ENCODE measurements at places on chromosomes 12 and 14.

- no peak for DNase-seq
These were observed 54.0 kb downstream of the ZNF664 start for GRCh38 chr12:124026755-124027745.

DNA sequence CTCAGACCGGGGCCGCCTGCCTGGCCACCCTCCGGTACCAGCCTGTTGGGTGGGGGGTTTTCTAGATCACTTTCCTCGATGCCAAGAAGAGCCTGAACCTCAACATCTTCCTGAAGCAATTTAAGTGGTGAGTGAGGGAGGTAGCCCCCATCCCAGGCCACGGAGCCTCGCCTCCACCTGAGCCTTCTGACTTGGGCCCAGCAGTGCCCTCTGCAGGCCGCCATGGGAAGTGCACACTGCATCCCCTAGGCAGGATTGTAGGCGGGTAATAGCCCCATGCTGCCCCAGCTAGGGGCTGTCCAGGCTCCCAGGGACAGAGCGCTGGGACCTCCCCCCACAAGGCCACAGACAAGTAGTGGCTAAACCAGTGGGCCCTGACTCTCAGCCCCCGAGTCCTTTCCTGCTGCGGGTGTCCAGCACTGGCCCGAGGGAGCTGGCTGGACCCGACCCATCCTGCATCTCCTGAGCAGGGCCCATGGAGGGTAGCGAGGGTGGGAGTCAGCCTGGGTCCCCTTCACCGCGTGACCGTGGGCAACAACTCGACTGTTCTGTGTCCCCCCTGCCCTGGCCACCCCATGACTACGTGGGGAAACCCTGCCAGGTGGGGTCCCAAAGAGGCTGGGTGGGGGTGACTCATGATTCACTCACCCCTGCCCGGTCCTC is 15.3 kb upstream of the ADSS1 start:
- no peak for DNase-seq

- DNase-seq, result no peak
These were observed 10.7 kb downstream of the KRT80 start for GRCh38 chr12:52180971-52181628.

- DNase-seq, result no peak
These were observed 65.9 kb downstream of the DCAF5 start for GRCh38 chr14:69087061-69087461.

DNA sequence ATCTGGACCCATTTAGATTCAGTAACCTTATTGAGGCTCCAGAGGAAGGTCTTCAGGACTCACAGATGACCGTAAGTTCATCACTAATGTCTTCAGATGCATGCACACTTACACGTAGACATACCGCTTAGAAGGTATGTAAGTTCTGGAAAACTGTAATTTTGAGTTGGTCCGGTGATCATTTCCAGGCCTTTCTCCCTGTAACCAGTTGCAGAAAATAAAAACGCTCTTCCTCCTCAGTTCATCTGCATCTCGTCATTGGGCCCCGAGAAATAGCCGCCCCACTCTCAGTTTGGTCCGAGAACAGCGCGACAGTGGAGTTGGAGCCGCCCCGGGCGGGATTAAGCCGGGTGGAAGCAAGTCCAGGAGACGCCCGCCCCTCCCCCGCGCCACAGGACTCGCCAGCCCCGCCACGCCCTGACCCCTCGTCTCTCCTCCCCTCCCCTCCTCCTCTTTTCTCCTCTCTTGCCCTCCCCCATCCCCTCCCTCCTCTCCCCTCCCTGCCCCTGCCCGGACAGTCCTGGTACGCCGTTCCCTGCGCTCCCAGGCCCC is 83.7 kb downstream of the TNFAIP2 start:
- no peak for DNase-seq

DNA sequence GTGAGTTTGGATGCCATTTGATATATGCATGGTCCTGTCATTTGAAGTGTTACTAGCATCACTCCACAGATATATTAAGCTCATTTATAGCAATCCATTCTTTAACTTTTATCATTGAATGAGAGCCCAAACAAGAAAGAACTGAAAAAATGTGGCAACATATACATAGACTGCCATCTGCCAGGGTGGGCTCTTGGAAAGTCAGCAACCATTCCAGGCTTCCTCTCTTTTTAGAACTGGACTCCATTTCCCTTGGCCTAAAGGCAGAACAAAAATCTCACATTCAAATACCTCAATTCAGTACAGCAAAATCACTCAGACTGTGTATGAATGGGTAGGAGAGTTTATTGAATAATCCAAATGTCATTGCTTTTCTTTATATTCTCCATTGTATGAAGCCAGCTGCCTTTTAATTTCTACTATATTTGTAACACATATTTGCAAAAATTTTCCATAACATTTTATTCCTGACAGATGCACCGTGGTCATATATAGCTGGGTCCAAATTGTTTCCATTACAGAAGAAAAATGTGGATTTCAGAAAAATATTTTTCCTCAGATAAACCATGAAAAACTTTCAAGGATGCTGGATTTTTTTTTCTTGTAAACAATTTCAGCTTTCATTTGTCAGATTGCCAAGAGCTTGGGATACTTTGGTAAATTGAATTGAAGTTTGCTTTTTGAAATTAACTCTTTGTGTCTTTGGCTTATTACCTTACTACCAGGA is 1252.3 kb upstream of the SEL1L start:
- DNase-seq, result no peak

- DNase-seq, result no peak
These were observed 23.2 kb upstream of the RAP1B start for GRCh38 chr12:68587448-68587873.

DNA sequence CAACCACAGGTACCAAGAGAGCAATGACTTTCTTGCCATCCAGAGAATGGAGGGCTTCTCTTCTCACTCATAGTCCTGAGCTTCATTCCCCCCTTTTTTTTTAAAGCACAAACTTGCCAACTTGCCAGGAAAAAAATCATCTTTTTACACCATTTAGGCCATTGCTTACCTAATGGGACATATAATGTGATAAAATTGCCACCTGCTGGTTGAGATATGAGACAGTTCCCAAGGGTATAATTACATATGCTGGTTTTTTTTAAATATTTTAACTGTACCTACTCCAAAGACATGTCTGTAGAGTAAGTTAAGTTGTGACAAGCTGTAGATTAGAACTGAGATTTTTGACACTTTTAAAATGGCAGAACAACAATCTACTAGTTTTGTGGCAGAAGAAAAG is 519.1 kb upstream of the SEL1L start:
- no peak for DNase-seq

DNA sequence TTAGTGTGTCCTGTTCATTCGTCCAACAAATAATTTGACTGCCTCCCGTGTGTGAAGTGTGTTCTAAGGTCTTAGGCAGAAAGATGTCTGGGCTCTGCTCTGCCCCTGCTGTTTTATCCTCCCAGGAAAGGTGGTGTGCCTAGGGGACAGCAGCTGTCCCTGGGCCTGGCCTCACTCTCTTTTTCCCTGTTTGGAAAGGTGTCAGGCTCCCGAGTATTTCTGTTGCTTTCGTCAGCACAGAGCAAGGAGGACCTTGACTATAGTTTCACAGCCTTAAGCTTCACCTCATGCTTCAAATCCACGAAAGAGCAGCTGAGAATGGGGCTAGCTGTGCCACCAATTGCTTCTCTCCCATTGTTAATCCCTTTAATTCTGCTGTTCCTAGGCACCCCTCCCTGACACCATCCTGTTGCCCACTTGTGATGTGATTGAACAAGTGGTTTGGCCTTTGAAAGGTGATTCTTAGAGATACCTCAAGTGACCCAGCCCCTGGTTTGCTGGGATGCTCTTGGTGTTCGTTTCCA is 54.2 kb downstream of the TGFB3 start:
- no peak for DNase-seq

DNA sequence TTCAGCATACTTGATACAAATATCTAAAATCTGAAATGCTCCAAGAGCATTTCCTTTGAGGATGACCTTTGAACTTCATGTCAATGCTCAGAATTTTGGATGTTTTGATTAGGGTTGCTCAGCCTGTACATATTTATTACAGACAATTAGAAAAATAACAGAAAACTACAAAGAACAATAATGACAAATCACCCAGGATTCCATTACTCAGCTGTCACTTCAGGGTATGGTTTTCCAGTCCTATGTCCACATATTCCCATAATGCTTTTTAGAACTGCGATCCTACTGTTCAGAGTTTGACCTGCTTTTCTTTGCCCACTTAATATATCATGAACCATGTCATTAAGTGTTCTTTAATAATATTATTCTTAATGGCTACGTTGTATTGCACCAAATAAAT is 11.4 kb downstream of the DLGAP5 start:
- no peak for DNase-seq

GRCh38 chr12:23686095-23686494 is 263.4 kb downstream of the SOX5 start:
- no peak for DNase-seq

- no peak for DNase-seq
These were observed 18.1 kb upstream of the IGF1 start for GRCh38 chr12:102498471-102498870.

DNA sequence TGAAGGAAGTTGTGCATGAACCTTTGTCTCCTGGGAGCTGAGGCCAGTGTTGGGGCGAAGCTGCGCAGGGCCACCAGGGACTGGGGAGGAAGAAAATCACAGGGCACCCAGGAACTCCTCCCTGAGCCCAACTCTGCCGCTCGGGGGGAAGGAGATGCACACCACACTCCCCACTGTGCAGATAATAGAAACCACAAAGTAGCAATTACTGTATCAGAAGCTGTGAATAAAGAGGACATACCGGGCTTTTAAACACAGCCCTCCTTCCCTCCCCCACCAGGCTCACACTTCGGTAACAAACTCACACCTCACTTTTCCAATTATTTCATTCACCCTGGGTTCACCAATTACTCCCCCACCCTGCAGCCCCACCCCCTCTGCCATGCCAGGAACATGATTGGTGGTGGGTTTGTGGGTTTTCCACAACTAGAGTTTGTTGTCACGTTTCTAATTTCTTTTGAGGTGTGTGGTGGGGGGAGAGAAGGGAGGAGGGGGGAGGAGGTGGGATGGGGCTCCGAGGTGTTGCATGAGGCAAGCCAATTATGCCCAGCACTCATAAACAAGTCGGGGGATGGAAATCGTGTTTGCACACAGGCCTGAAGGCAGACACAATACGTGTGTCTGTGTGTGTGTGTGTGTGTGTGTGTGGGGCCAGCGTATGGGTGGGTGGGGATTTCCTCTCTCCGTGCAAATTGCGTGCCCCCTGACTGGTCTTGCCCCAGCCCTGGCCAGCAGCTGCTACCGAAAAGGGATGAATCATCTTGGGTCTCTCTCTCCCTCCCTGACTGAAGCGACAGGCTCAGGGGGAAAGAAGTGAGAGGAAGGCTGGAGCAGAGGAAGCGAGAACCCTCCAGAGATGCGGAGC is 103.3 kb downstream of the RBM19 start:
- DNase-seq, result peak; percentile 35

DNA sequence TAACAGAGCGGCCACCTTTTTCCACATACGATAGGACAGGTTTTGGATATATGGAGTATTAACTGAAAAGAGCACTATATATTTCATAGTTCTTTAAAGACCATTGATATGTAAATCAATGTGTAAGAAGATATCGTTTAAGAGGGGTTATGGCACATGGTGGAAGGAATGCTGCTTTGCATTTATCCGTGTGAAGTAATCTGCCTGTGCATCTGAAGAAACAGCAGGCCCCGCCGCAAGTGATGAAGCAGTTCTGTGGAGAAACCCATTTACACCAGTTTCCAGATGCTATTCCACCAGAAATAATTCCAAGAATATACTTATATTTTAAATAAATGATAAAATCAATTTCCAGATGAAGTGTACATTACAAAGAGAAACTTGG is 72.4 kb downstream of the BICD1 start:
- no peak for DNase-seq

DNA sequence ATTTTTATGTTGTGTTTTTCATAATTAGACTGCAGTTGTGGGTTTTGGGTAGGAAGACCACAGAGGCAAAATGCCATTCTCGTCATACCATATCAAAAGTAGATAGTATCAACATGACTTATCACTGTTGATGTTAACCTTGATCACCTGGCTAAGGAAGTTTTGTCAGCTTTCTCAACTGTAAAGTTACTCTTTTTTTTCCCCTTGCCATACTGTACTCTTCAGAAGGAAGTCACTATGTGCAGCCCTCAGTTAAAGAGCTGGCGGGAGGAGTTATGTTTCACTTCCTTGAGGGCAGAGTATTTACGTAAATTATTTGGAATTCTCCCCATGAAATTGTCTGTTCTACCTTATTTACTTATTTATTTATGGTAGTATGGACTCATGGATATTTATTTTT is 78.7 kb downstream of the PRORP start:
- no peak for DNase-seq

- no peak for DNase-seq
These were observed 214.9 kb downstream of the ZFP36L1 start for GRCh38 chr14:68577802-68578541.

- DNase-seq, result no peak
These were observed at the start of gene OASL for GRCh38 chr12:121038861-121039668. Gene OASL (minus strand): TSS chr12:121039246. CDS start chr12:121038971, 275 bp downstream.

DNA sequence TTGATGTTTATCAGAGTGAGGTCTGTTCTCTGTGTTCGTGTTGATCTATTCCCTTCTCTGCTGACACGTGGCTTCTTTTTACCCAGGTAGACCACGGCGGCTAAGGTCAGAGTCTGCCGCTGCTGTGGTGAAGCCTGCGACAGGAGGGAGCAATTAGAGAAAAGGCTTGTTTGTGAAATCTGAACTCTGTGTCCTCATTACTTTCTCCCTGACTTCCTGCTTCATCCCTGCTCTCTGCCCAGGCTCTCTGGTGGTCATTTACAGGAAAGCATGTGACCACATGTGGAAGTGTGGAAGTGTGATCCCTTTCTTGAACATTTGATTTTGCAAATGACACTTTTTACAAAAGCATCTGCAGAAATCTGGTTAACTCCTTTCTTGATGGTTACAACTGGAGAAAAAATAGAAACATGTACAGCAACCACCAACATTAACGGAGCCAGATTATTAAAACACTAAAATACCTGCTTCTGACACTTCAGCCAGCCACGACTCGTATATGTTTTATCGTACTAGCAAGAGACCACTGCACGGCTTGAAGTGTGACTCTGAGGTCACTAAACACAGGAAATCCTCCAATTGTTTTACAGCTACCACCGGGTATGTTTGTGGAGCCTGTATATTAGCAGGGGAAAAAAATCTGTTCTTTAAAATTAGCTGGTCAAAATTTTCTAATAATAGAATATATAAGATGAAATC is 388.6 kb upstream of the TMPO start:
- DNase-seq, result no peak
